ENCODE measurements at places on chromosomes 11 and 22.

DNA sequence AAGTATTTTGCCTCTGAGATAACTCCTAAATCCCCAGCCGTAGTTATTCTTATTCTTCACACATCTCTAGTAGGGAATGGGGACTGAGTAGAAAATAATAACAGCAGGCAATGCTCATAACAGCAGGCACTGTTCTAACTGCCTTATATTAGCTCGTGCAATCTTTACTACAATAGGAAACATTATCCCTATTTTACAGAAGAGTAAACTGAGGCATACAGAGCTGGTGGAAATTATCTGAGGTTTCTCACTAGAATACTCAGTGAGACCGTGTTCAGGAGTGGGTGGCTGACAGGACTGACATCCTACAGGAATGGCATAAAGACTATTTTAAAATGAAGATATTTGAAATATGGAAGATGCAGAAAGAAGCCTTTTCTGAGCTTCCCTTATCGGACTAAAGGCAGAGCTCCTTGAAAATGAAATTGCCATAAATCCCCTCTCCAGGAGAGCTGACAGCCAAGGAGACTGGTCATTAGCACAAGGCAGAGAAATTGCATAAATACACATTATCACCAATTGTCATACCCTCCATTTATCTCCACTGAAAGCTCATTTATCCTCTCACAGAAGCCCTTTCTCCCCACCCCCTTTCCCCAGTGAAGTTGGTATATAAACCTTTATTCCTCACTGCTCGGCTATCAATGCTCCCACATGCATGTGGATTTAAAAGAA is 93.9 kb downstream of the RASSF10 start:
- no peak for DNase-seq

DNA sequence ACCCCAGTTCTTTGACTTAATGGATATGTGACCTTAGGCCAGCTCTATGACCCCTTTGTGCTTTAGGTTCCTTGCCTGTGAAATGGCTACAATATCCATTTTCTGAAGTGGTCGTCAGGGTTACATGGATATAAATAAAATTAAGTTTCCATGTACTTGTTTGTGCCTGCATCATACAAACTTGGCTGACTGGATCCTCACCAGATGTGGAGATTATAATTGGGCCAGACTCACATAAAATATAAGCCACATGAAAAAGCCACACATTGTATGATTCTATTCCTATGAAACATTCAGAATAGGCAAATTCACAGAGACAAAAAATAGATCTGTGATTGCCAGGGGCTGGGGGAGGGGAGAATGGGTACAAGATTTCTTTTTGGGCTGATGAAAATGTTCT is 100.9 kb upstream of the USP47 start:
- DNase-seq: no peak

DNA sequence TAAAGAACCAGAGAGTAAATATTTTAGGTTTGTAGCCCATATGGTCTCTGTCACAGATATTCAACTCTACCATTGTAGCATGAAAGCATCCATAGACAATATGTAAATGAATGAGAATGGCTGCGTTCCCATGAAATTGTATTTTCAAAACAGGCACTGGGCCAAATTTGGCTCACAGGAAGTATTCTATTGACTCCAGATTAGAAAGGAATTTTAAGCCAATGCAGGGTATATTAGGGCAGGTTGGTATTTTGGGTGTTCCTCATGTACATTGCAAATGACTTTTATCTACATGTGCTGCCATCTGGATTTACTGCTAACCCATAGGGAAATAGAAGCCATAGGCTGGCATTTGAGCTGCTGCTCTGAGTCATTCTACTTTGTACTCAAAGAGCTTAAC is 35.1 kb upstream of the PDGFD start:
- DNase-seq: no peak

DNA sequence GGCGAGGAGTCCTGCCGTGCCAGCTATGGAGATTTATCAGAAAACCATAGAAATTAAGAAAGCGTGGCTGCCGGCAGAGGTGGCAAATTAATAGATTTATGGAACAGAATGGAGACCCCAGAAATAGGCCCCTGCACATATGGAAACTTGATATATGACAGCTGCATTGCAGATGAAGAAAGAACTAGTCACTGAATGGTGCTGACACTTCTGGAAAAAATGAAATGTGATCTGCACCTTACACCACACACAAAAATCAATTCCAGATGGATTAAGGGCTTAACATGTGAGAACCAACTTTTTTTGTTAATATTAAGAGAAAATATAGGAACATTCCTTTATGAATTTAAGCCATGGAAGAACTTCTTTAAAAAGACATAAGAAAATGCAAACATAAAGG is 40.3 kb upstream of the TSKU start:
- no peak for DNase-seq

- no peak for DNase-seq
Observed at GRCh38 chr11:69459848-69460539, 21.5 kb upstream of the LINC01488 start.

- DNase-seq: no peak
Observed at GRCh38 chr11:12212174-12212820, 101.9 kb downstream of the MICAL2 start.

- DNase-seq: no peak
Observed at GRCh38 chr11:58505849-58506248, 2.1 kb downstream of the OR5B21 start.

GRCh38 chr11:45089676-45090499 is 56.6 kb upstream of the PRDM11 start:
- DNase-seq: no peak

- no peak for DNase-seq
Observed at GRCh38 chr22:43411040-43411868, 560 bp upstream of the MPPED1 start.

DNA sequence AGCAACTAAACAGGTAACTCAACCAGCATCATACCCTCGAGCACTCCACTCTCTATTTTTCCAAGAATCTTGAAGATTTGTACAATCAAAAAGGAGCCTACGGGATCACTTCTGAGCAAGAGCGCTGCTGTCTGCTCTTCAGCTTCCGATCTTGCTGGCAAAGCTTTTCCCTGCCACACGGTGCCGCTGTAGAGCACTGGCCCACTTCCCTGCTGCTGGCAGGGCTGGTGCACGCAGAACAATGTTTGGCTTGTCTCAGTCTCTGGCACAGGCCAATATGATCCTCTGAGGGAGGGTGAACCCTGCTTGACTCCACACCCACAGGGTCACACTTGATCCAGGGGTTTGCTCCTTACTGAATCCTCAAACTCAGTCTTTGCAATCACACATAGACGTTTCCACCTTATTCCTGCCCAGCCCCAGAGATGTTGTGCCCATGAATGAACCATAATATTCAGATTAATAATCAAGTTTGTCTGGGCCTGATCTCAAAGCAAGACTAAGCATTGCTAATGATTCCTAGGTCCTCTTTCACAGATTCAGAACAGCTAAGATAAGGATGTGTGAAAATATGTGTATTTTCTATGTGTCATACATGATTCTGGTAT is 536.6 kb downstream of the SOX6 start:
- no peak for DNase-seq

GRCh38 chr11:11657218-11657955 is 35.6 kb upstream of the GALNT18 start:
- no peak for DNase-seq

- DNase-seq: no peak
Observed at GRCh38 chr22:33952776-33953175, 32.5 kb upstream of the LARGE1 start.

GRCh38 chr11:120568572-120569307 is 57.2 kb downstream of the GRIK4 start:
- DNase-seq: no peak

- no peak for DNase-seq
Observed at GRCh38 chr11:7278314-7278917, 26.7 kb downstream of the SYT9 start.

DNA sequence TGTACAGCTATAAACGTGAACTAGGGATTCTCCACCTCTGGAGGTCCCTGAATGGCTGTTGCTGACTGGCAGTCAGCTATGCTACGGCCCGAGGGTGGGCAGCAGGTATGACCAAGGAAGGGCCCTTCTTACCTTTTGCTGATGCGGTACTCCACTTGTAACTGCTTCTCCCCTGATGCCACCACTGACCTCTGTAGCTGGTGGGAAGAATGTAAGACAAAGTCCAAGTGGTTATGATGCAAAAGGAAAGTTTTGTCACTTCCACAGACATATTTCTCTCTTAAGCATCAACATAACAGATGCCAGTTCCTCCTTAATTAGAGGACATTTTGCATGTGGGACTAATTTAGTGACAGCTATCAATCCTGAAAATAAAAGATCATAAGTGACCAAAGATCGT is 32.2 kb downstream of the P4HA3 start:
- no peak for DNase-seq

- no peak for DNase-seq
Observed at GRCh38 chr11:86575208-86575855, 97.1 kb downstream of the ME3 start.

DNA sequence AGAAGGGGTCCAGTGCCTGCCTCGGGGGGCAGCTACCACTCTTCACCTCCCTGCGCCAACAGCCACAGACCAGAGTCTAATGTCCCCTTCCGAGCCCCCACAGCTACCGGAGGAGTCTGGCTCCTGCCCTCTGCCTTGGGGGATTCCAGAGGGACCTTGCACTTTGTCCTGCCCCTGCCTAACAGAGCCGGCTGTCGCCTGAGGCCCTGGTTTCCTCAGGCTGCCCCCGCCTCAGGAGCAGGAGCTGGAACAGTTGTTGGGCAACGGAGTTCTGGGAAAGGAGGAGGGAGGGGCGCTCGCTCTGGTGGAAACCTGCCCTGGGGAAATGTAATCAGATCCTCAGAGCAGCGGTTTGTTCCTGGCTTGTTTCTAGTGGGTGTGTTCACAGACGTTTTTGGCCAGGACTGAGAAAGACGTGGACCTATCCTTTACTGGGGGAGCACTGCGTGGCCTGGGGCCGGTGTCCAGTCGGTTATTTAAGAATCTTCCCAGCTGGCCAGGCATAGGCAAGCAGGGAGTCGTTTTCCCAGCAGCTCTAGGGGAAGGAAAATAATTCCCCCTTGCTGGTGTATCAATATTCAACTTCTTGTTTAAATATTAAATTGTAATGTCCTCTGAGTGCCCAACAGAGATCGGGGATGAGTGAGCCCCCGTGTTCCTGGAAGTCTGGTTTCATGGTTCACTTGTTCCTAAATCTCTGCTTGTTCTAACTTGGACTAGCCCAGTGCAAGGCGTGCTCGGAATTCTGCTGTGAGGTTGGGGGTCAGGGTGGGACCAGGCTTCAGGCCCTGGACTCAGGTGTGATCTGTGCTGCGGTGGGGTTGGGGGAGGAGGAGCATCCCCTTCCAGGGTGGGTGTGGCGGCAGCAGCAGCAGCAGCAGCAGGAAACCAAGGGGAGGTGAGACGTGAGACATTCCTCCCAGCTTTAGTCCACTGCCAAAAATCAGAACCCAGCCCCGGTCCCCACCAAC is 32.1 kb downstream of the A4GALT start:
- no peak for DNase-seq

- DNase-seq: no peak
Observed at GRCh38 chr11:72144807-72145565, 9.5 kb downstream of the FOLR3 start.

DNA sequence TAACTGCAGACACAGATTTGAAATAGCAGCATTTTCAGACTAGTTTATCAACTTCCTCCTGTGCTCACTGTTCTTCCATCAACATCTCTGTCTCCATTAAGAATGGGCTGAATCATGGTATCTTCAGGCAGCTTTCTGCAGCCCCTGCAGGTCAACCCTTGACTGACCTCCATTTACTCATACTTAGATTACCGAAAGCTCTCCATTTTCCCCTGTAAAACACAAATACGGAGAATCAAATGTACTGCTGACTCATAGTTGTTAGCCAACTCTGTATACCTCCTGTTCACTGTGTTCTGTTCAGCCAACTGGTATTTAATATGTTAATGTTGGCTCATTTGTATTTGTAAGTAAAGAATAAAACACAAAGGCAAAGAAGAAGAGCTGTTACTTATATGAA is 364.0 kb downstream of the CASP12 start:
- DNase-seq: no peak

DNA sequence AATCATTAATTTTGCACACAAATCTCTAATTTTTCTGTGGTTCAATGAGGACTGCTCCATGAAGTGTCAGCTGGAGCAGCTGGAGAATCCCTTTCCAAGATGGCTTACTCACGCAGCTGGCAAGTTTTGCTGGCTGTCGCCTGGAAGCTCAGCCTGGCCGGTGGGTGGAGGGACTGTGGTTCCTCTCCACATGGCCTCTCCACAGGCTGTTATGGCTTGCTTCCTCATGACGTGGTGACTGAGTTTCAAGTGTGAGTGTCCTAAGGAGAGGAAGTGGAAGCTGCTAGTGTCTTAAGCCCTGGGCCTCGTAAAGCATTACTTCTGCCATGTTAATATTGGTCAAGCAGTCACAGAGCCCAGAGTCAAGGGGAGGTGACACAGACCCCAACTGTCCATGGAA is 14.0 kb upstream of the NRIP3 start:
- no peak for DNase-seq

GRCh38 chr11:80097146-80097545 is 656.3 kb upstream of the TENM4 start:
- no peak for DNase-seq

- no peak for DNase-seq
Observed at GRCh38 chr11:27348340-27348873, 14.6 kb downstream of the CCDC34 start.

DNA sequence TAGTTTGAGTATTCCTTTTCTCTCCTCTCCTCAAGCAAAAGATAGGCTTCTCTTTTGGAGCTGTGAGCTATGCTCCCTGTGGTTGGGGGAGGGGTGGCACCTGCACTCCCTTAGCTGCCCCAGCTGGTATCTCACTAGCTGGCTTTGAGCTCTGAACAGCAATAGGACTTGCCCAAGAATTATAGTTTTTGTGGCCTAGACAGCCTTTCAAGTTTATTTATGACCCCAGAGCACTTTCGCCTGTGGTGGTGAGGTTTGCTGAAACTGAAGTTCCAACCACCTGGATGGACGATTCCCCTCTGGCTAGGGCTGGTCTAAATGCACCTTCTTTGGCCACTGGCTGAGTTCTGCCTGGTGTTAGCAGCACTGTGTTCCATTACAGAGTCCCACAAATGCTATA is 37.1 kb upstream of the SLC37A2 start:
- DNase-seq: no peak

DNA sequence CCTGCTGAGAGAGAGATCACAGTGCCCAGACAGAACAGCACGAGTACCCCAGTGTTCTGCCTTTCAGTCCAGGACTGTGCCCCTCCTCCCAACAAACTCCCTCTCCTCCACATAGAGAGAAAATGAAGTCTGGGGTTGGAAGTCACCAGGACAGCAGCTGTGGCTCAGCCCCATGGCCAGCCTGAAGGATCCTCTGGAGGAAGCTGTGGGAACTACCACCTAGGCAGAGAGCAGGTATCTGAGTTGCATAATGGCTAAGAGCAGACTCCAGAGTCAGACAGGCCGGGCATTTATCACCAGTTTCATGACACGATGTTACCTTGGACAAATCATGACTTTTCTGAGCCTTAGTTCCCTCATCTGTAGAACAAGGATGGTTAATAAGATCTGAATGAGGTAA is 61.2 kb upstream of the RRAS2 start:
- DNase-seq: no peak

All from stimulated activated CD4-positive, alpha-beta T cell treated with anti-CD3 and anti-CD28 coated beads, Interleukin-1b, Interleukin-23, amount 100 ng/mL, for 1 hour (primary cell).